ENCODE measurements at places on chromosomes 5 and 9. TPM values are rescaled to one million over a fixed set of nuclear protein-coding genes. Genes with fewer than 3 reads are reported as not detected.
A peak's percentile ranks its signal among the peaks of the same experiment; 100 is the strongest.

CCNO gene
- total RNA-seq, result 1.3 TPM

DMXL1 gene
- 20.8 TPM for total RNA-seq

GABRA1 gene
- total RNA-seq, result not detected

CCNJL gene
- total RNA-seq, result 21.9 TPM

OR13C4 gene
- not detected for total RNA-seq

DDX4 gene
- not detected for total RNA-seq

ADAMTSL2 gene
- total RNA-seq, result 0.54 TPM

DNA sequence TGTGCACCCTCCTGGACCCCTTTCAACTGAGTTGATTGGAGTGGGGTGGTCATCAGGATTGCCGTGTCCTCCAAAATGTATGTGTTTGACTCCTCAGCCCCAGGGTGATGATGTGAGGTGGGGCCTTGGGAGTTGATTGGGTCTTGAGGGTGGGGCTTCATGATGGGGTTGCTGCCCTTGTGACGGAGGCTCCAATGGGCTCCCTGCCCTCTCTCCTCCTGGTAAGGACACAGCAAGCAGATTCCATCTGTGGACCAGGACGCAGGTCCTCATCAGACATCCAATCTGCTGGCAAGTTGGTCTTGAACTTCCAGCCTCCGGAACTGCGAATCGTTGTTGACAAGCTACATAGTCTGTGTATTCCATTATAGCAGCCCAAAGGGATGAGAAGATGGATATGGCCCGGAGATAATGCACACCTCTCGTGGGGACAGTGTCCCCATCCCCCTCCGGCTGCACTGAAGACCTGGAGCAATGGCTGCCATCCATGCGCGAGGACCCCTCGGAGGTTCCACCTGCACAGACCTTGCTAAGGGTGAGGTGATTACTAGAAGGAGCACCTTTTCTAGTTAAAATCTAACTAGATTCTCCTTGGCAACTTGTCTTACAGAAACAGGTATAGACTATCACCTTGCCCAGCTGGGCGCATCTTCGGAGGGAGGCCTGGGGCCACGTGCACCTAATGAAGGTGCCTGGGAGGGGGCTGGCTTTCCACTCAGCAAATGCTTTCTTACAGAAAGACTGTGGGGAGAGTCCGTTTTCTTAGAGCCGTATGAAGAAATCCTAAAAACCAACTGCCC lies 75.7 kb upstream of the IRX4 start:
- DNase-seq, result no peak

DNA sequence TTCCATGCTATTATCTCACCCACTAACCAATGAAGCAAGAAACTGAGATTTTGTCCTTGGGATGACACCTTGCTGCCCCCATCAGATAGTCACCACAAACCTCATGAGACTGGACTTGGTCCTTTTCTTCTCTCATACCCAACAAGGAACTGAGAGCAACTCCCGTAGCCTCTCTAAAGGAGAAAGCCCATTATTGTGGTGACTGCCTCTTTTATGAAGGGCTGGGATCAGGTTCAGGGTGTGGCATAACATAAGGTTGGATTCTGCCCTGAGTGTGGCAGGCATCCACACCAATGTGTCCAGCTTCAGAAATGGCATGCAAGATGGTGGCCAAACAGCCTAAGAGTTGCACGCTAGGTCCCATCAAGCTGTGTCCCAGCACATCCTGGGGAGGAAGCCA lies 1.3 kb upstream of the ACTL7A start:
- no peak for DNase-seq

DNA sequence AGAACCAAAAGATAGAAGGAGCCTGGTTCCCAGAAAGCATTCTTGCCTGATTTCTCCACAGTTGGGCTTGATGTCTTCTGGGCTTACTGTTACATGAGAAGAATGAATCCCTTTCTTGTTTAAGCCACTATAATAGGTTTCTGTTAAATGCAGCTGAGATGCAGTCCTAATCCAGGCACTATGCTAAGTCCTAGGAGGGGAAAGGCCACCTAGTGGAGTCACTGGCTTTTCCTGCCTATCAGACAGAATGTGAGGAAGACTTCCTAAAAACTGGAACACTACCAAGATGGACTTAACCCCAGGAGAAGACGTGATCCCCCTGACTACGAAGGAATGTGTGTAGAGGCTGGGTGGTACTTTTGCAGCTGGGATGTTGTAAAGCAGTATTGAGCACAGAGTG lies 34.3 kb upstream of the FSD1L start:
- no peak for DNase-seq

DNA sequence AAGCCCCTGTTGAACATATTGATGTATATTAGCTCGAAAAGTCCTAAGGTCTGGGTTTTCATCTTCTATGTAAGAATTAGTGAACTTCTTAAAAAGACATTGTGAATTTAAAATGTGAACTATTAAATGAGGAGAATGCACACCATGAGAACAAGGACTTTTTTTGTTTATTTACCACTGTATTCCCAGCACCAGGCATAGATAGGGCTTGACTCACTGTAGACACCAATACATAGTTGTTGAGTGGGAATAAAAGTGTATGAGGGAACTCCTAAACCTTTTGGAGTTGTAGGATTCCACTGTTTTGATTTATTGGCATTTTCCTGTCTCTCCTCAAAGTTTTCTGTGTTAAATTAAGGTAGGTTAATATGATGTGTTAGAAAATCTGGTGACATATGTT lies 40.3 kb downstream of the NNT start:
- DNase-seq, result no peak

GRCh38 chr9:125238127-125238914 lies 2.8 kb downstream of the HSPA5 start:
- DNase-seq, result no peak

GRCh38 chr5:5330728-5331452 lies 91.6 kb upstream of the ICE1 start:
- DNase-seq, result peak; percentile 77

DNA sequence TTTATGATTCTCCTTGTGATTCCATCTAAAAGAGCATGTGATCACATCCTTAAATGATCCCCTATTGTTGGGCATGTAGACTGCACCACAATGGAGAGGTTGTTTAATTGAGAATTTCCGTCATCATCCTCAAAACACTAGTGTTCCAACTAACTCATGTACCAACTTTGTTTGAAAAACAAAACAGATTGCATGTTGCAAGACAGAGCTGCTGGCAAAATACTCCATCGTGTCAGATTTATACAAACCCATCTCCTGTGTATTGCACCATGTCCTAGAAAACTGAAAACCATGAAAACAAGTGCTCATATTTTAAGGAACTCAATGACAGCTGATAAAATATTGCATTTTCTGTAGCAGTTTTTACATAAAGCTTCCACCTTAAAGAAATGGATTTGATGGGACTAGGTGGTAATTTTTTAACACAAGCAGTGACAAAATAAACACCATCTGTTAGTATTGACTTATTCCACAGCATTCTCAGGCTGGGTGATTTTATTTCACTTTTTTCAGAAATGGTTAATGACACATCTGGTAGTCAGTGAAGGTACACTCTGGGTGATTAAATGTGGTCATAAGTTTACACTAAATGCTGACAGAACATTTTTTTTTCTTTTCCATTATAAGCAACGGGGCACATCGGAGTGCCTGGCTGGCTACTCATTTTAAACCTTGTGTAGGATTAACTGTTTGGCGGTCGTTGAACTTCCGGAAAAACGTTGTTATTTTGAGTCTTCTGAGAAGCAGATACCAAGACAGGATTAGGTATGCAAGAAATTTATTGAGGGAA lies 602.9 kb upstream of the WWC1 start:
- DNase-seq, result no peak

DNA sequence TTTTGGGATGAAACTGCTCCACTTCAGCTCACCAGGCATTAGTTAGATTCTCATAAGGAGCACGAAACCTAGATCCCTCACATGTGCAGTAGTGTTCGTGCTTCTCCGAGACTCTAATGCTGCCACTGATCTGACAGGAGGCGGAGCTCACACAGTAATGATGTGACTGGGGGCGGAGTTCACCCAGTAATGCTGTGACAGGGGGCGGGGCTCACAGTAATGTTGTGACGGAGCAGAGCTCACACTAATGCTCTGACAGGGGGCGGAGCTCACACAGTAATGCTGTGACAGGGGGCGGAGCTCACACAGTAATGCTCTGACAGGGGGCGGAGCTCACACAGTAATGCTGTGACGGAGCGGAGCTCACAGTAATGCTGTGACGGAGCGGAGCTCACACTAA lies 27.1 kb upstream of the LRRC14B start:
- no peak for DNase-seq

DNA sequence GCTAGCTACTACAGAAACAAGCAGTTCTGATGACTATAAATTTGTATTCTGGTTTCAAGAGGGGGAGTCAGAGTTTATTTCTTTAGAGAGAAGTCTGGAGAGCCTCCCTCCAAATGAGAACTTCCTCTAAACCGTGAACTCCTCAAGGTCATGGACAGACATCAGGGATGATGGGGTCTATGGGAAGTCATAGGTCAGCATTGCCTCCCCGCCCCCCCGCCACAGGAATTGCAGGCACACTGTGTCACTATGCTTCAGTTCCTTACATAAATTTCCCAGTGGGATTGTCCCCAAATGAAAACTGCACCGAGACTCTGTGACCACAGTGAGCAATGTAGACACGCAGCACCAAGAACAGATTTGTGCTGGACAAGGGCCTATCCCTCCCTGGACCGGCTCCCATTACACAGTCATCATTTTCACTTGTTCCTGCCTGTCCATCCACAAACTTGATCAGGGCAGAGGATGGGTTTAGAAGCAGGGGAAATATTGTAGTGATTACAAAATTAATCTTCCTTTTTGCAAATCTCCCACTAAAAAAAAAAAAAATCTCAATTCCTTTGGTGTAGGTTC lies 300.3 kb downstream of the EFNA5 start:
- no peak for DNase-seq

GRCh38 chr9:112010537-112010936 lies 113.9 kb downstream of the UGCG start:
- DNase-seq, result no peak

- DNase-seq, result no peak
Measured at GRCh38 chr5:172168311-172168710, 19.7 kb downstream of the STK10 start.

DNA sequence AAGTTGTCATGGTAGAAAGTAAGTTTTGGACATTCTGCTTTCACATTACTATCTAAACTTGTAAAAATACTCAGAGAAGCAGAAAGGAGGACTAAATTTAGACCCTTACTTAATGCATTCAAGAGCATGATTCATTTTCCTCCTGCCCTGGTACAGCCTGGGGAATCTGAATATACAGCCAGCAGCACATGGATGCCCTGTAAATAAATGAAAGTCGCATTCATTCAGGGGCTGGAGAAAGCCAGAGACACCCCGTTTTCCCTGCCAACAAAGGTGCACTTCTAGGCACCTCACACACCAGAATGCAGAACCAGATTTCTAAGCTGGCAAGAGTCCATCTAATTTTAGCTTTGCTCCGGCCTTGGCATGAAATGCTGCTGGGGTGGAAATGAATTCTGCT lies 172.7 kb upstream of the KLF9 start:
- no peak for DNase-seq

- DNase-seq, result no peak
Measured at GRCh38 chr5:178230879-178231538, 1.6 kb downstream of the PHYKPL start.

DNA sequence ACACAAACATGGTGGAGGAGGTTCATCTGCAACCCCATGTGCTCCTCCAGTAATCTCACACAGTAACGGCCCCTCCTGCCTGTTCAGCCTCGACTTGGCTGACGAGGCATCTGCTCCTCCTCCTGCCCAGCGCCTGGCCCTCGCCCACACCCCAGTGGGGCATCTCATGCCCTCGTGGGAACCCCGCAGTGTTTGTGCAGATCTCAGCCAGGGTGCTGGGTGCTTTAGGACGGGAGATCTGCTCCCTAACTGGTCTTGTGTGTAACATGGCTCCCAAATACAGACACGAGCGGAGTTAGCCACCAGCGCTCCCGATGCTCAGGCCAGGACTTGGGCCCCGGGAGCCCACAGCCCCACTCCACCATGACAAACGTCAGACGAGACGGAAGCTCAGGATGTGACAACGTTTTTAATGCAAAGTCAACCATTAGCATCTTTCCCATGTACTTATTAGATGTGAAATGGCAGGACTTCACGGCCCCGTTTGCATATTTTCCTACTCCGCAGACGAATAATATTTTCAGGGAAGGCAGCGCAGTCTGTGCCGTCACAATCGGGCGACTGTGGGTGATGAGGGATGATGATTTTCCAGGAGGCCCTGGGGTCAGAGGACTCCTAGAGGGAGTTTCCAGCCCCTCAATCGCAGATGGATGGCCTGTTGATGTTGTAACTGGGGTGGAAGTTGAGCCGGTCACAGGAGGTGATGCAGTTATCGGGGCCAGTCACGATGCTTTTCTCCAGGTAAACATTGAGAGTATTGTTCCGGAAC lies 5.5 kb upstream of the MRPS2 start:
- DNase-seq, result no peak

DNA sequence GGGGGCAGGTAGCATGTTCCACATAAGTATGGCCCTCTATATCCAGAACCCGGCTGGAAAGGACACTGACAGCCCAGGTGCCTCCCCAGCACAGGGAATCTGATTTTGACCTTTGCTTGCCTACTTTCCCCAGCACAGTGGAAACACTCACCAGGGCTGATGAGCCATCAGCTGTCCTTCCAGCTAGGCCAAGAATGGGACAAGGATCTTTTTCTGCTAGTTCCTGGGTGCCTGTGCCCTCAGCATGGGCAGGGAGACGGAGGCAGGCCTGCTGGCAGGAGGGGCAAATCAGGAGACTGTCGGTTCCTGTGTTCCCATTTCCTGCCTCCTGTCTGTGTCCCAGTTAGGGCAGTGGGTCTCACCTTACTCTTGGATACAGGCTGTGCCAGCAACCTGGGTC lies 1.1 kb downstream of the CYFIP2 start:
- no peak for DNase-seq

- no peak for DNase-seq
Measured at GRCh38 chr5:1950708-1951103, 68.0 kb upstream of the IRX4 start.

All from kidney epithelial cell (primary cell).